Astrocyte of the spinal cord (primary cell): ENCODE measurements at places on chromosomes 16 and 17.
A peak's percentile ranks its signal among the peaks of the same experiment; 100 is the strongest.

- DNase-seq: peak; percentile 29
Measured at GRCh38 chr17:77076124-77076830, 64.5 kb upstream of the SEC14L1 start.

GRCh38 chr17:39812466-39812865 is 51.6 kb downstream of the IKZF3 start:
- no peak for DNase-seq

- DNase-seq: no peak
Measured at GRCh38 chr16:48187779-48188178, 32.0 kb upstream of the ABCC12 start.

DNA sequence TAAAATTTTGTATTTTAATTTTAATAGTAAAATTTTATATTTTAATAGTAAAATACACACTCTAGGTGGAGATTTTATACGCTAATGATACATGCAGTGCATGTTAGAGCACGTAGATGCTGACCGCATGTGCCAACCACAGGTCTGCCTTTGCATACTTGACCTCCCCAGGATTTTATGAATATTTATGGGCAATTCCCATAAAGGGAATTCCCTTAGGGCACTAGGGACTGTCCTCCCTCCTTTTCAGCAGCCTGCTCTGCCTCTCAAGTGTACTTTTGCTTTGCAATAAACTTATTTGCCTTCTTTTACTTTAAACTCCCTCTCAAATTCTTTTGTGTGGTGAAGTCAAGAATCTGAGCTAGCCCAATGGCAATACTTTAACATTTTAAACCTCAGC is 217.7 kb upstream of the CDH8 start:
- no peak for DNase-seq

DNA sequence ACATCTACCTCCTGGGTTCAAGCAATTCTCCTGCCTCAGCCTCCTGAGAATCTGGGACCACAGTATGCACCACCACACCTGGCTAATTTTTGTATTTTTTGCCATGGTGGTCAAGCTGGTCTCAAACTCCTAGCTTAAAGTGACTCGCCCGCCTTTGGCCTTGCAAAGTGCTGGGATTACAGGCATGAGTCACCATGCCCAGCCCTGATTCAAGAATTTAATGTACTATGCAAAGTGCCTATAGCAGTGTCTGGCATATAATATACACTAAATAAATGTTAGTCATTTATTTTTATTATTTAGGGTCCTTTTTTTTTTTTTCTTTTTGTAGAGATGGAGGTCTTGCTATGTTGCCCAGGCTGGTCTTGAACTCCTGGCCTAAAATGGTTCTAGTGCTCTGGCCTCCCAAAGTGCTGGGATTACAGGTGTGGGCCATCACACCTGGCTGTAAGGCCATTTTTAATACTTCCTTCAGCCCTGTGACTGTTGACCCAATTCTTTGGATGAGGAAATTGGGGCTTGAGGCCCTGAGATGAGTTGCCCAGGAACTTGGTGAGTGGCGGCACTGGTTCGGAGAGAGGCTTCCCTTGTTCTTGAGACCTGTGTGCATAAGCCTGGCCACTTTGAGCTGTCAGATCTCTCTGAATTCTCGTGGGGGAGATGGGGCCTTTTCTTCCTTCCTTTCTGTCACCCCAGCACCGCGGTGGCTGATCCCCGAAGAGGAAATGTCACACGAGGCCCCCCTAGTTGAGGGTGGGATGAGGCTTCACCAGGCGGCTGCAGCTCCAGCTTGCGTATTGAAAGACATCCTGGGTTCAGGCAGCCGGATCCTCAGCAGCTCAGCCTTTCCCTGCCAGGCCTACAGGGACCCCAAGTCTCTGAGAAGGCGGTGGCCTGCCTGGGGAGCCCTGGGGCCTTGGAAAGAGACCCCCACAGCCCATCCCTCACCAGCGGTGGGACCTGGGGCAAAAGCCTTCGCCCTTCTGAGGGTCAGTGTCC is 38.7 kb downstream of the LAT start:
- DNase-seq: no peak

- no peak for DNase-seq
Measured at GRCh38 chr16:7624871-7625766, 292.5 kb downstream of the RBFOX1 start.
